ENCODE measurements at places on chromosomes 2 and 18. TPM values are rescaled to one million over a fixed set of nuclear protein-coding genes. Genes with fewer than 3 reads are reported as not detected.

TMEM163 gene
- total RNA-seq = 14.8 TPM

GRCh38 chr2:206723288-206723687 lies 5.1 kb upstream of the DYTN start:
- no peaks in the 10 kb centered on the region for H3K27me3 ChIP-seq
- H3K36me3 ChIP-seq = no peaks in the 10 kb centered on the region
- no peak for DNase-seq
- H3K27ac ChIP-seq = no peak overlapping the region
- no peaks in the 10 kb centered on the region for H3K4me1 ChIP-seq

- H3K27ac ChIP-seq = no peak overlapping the region
- DNase-seq = no peak
- H3K4me3 ChIP-seq = no peak overlapping the region
- H3K27me3 ChIP-seq = no peaks in the 10 kb centered on the region
- H3K4me1 ChIP-seq = no peaks in the 10 kb centered on the region
- H3K36me3 ChIP-seq = no peaks in the 10 kb centered on the region
These were observed 402.2 kb downstream of the NR4A2 start for GRCh38 chr2:155930312-155930711.

GRCh38 chr18:3066341-3067110 lies 53.6 kb upstream of the LPIN2 start:
- H3K27me3 ChIP-seq = no peaks in the 10 kb centered on the region
- no peak for DNase-seq
- H3K27ac ChIP-seq = no peak overlapping the region
- no peaks in the 10 kb centered on the region for H3K36me3 ChIP-seq
- H3K4me3 ChIP-seq = no peak overlapping the region

- no peak for DNase-seq
- no peak overlapping the region for H3K4me3 ChIP-seq
- no peaks in the 10 kb centered on the region for H3K4me1 ChIP-seq
- H3K27ac ChIP-seq = no peak overlapping the region
- H3K36me3 ChIP-seq = no peaks in the 10 kb centered on the region
These were observed 670.0 kb upstream of the ACVR2A start for GRCh38 chr2:147174824-147175254.

RBFA gene
- total RNA-seq = 10.5 TPM

MRPL30 gene
- 8.8 TPM for total RNA-seq

DNA sequence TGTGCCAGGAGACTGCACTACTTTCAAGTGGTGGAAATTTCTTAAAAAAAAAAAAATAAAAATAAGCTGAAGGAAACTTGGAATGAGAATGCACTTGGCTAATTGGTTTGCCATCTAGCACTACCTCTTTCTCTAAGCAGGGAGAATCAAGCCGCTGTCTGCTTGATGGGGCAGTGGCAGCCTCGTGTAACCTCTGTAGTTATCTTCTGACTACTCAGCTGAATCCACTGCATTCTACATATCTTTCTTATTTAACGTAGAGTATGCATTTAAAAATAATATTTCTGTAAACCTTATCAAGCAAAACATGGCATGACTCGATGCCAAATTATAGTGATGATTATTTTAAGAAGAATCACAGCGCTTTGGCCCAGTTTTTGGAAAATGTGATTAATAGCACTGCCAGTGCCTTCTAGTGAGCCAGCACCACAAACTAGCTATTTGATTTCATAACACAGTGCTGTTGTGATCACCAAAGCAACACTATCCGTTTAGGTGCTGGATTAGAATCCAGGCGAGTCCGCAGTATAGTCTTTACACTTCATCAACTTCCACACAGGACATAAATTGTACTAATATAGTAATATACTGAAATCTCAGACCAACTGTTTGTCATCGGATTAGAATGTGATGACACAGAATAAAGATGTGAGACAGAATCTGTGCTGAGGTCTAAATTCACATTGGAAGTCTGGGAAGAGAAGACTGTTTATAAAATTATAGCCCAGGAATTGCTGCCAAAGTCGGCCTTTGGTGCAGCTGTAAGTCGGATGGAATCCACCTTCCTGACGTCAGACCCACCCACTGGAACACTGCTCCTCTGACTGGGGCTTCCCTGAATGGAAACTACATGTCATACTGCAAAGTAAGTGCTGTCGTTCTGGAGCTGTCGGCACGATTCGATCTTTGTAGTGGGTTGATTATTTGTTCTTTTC lies 136.5 kb upstream of the ETAA1 start:
- H3K36me3 ChIP-seq = no peaks in the 10 kb centered on the region
- no peaks in the 10 kb centered on the region for H3K27me3 ChIP-seq
- H3K27ac ChIP-seq = no peak overlapping the region
- H3K4me3 ChIP-seq = no peak overlapping the region
- H3K4me1 ChIP-seq = no peaks in the 10 kb centered on the region

MSGN1 gene
- not detected for total RNA-seq

LTBP1 gene
- 6.8 TPM for total RNA-seq

DNA sequence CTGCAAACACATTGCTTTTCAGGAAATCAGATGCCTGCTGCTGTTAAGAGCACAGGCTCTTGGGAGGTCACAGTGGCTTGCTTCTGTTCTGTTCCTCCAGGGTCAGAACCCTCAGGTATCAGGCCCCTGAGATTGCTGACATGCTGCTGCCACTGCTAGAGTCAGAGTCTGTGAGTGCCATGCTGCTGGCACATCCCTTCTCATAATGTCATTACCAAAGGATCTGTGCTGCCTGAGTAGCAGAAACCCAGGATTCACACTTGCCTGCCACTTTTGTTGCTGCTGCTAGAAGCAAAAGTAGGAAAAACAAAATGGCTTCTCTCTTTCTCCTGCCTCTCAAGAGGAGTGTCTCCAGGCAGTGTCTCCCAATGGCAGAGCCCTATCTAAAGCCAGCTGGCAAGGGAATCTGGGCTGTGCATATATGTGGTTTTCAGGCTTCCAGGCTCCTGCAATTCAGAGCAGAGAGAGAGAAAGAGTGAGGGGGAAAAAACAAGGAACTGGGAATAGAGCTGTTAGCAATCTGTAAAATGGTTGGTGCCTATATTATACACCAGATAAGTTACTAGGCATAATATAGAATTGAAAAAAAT lies 180.3 kb downstream of the MYCN start:
- H3K4me3 ChIP-seq = no peak overlapping the region
- no peaks in the 10 kb centered on the region for H3K27me3 ChIP-seq
- no peak overlapping the region for H3K27ac ChIP-seq
- no peak for DNase-seq

DNA sequence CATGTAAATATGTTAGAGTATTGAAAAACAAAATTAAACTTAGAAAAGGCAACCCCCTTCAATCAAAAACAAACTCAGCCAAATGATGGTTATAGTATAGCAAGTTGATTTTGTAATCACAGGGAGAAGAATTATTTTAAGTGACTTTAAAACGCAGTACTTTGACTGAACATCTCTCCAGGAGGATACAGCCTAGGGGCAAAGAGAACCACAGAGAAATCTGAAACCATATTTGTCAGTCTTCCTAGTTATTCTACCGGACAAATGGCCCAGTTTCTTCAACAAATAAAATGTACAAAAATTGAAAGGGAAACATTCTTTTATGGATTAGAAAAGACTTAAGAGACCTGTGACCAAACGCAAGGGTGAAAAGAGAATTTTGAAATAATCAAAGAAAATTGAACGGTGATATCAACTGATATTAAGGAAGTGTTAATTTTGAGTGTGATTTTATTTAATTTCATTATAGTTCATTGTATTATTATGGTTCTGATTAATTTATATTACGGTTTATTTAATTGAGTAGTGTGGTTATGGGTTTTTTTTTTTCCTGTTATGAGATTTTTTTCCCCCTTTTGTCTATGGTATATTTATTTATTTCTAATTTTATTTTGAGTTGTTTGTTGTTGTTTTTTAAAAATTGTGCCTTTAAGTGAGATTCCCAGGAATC lies 75.3 kb downstream of the HNRNPLL start:
- H3K4me1 ChIP-seq = no peaks in the 10 kb centered on the region
- H3K4me3 ChIP-seq = no peak overlapping the region
- H3K27ac ChIP-seq = no peak overlapping the region
- no peak for DNase-seq
- H3K36me3 ChIP-seq = no peaks in the 10 kb centered on the region

- no peak overlapping the region for H3K4me3 ChIP-seq
- no peaks in the 10 kb centered on the region for H3K27me3 ChIP-seq
- H3K36me3 ChIP-seq = no peaks in the 10 kb centered on the region
- H3K27ac ChIP-seq = no peak overlapping the region
These were observed 262.6 kb downstream of the MREG start for GRCh38 chr2:215750763-215751162.

TMEM17 gene
- 1.4 TPM for total RNA-seq

DNA sequence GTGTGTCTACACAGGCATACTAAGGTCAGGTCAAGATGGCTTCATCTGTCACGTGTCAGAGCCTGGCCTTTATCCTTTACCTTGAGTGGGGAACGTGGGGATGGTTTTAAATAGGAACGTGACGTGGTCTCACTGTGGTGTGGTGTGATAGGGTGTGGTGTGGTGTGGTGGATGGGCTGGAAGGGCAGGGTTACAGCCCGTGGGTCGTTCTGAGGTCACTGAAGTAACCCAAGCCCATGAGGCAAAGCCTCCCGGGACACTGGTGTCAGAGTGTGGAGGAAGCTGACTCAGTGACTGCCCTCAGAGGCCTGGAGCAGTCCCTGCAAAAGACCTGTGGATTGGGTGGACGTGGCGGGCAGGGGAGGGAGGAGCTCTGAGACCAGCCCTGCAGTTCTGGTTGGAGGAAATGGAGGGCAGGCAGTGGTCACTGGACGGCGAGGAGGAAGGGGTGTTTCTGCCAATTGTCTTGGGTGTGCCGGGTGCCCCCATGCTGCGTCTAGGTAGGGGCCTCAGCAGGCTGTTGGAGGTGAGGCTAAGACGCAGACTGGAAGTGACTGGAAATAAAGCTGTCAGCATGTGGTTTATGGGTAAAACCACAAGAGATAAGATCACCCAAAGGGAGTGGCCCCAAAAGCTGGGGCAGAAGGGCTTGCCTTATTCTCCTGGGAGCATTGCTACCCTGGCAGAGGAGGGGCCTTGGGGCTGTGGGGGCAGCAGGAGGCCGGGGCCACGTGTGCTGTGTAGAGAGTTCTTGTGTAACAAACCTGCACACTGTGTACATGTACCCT lies 84.8 kb downstream of the SH3RF3 start:
- peaks cover 6% of the 10 kb centered on the region for H3K4me1 ChIP-seq
- H3K4me3 ChIP-seq = no peak overlapping the region
- H3K27me3 ChIP-seq = no peaks in the 10 kb centered on the region
- H3K27ac ChIP-seq = no peak overlapping the region
- no peaks in the 10 kb centered on the region for H3K36me3 ChIP-seq
- DNase-seq = no peak

SANBR gene
- total RNA-seq = 3.5 TPM
